Activated CD8-positive, alpha-beta memory T cell treated with anti-CD3 and anti-CD28 coated beads for 1 hour (primary cell): ENCODE measurements at places on chromosomes 5 and 9.

GRCh38 chr9:93132287-93132927 is 1.6 kb downstream of the NINJ1 start:
- DNase-seq, result no peak

GRCh38 chr5:137937994-137938750 is 48.9 kb downstream of the PKD2L2 start:
- DNase-seq, result no peak

GRCh38 chr5:149294872-149295829 is 23.5 kb downstream of the AFAP1L1 start:
- no peak for DNase-seq

- DNase-seq, result no peak
These were observed 131.4 kb upstream of the IRX4 start for GRCh38 chr5:2014058-2014610.

GRCh38 chr5:15007646-15008045 is 136.1 kb upstream of the ANKH start:
- no peak for DNase-seq

DNA sequence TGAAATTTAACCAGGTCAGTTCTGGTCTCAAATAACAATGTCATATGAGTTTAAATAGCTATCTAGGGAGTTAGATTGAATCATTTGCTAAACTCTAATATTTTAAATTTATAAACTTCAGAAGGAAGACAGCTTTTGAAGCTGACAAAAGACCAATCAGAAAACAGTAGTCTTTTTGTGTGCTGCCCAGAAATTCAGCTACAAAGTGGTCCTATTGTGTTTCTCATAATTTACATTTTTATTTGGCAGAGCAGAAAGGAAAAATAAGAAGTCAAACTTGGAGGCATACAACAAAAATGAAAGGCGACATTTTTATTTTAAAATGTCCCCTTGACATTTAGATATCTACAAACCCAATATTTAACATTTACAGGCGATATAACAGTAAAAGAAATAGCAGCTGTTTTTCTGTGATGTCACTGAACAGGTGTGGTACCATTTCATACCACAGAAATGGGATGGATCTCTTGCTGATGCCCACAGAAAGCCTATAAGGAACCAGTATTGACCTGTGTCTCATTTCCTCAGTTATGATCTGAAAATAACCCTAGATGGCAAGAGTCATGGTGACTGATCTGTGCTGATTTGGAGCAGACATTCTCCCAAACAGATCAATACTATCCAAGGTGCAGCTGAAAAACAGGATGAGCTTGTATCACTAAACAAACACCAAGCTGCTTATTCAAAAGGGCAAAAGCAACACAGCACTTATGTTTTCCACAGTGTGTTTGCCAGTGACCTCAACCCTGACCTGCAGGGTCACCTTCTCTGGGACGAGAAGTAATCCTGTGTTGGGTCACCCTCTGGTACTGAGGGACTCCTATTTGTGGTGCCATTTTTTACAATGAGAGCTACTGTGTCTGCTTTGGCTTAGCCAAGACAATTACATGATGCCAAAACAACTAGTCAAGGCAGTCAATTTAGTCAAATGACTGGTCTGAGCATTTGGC is 3.6 kb upstream of the FST start:
- DNase-seq, result no peak

DNA sequence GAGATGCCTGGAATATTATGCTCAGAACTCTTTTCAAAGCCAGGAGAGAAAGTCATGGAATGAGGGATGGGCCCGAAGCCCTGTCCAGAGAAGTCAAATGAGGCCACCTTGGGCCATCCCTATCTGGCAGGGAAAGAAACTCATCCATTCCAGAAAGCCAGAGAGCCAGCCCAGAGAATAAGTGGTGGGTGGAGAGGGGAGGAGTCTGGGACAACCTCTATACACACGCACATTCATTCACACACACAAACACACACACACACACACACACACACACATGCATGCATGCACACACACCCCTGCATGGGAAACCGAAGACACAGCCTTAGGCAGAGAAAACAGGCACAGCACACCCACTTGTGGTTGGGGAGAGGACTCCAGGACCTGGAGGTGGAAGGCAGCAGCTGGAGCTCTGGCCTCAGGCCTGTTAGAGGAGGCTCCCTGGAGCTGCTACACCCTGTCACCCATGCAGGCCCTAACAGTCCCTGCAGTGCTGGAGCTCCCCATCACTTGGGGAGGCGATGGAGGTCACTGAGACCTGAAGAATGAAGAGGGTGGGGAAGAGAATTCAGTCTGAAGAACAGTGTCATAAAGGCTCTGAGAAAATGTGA is 38.0 kb downstream of the TGFBI start:
- no peak for DNase-seq

GRCh38 chr9:120710110-120710981 is 3.9 kb downstream of the MEGF9 start:
- no peak for DNase-seq

DNA sequence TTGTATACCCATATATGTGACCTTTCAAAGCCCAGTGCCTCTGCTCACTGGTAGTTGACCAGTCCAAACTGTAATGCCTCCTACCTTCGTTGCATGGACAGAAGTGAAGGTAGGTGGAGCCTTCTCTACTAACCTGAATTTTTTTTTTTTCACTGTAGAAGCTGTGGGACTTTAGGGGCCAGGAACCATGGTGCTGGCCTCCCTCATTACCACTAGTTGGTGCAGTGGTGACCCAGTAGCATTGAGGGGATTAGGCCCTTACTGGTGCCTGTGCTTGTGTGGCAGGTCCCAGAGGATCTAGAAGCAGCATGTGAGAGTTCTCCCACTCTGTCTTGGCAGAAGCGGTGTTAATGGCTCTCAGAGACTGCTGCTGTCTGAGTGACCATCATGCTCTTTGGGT is 2.3 kb downstream of the RALGPS1 start:
- no peak for DNase-seq

GRCh38 chr5:80985600-80986228 is 25.6 kb downstream of the RASGRF2 start:
- DNase-seq, result no peak

GRCh38 chr5:81819556-81820317 is 68.8 kb upstream of the SSBP2 start:
- no peak for DNase-seq

DNA sequence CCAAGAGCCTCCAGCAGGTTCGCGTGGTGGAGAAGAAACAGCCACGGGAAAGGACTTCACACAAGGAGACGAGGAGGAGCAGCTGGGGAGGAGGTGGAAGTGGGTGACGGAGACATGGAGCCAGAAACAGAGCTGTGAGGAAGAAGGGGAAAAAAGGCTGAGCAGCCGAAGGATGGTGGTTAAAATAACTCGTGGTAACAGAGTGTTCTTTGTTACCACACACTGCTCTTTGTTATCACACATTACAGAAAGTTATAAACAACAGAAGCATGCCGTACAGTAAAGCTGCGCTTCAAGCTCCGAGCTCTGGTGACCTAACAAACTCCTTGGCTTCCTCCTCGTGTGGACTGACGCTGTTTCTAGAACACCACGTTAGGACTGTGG is 215.4 kb downstream of the GLIS3 start:
- DNase-seq, result no peak

- DNase-seq, result no peak
These were observed 69.3 kb downstream of the OLFM1 start for GRCh38 chr9:135156525-135157510.

- no peak for DNase-seq
These were observed 215.3 kb downstream of the TLR4 start for GRCh38 chr9:117919538-117919937.

- no peak for DNase-seq
These were observed 220.5 kb upstream of the ADRA1B start for GRCh38 chr5:159695741-159696294.

GRCh38 chr5:179275381-179275878 is 69.8 kb downstream of the ADAMTS2 start:
- DNase-seq, result no peak

GRCh38 chr5:68644971-68645370 is 429.4 kb downstream of the PIK3R1 start:
- no peak for DNase-seq

DNA sequence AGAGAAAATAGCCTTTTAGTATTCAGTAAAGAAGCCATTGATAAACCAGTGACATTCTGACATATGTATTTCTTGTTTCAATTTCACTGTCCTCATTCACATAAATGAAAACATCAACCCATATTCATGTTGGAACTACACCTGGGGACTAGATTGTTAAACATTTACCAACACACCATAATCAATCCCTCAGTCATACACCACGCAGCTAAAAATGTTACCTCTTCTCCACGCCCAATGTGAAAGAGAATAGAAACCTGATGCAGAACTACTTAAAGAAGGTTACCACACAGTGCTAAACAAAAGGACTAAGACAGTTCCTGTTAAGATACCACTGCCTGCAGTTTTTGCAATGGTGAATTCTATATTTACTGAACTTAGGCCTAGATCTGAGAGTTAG is 518.9 kb downstream of the PRELID2 start:
- DNase-seq, result no peak

DNA sequence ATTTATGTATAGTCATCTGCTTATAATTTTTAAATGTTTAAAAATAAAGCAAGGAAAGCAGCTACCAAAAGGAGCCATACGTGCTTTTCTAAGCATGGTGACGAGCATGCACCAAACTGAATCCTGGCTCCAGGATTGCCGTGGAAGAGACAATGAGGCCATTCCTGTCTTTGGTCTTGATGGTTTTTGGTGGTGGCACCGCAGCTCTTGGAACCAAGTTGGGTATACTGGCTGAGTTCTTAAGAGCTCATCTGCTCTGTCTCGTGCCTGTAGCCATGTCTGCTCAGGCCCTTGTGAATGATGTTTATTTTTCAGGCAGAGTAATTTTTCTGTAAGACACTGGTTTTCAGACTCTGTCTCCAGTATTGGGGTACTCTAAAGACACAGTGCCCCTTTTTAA is 246.1 kb downstream of the FANCC start:
- no peak for DNase-seq

DNA sequence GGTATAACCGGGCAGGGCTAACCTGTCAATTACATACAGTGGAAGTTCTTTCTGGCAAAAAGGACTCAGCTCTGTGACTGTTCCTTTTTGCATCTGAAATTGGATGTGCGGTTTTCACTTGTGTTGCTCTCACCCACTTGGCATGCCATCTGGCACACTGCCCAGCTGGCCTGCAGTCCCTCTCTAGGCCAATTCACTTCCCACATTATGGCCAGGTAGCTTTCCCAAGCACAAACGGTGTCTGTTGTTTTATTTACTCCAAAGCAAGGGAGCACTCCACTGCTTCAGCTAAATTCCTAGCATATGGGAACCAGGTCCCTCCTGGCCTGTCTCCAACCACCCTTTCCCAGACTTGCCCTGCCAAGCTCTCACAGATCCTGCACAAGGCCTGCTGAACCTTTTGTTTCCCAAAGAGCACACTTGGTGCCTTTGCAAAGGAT is 132.5 kb downstream of the SEMA6A start:
- DNase-seq, result no peak

DNA sequence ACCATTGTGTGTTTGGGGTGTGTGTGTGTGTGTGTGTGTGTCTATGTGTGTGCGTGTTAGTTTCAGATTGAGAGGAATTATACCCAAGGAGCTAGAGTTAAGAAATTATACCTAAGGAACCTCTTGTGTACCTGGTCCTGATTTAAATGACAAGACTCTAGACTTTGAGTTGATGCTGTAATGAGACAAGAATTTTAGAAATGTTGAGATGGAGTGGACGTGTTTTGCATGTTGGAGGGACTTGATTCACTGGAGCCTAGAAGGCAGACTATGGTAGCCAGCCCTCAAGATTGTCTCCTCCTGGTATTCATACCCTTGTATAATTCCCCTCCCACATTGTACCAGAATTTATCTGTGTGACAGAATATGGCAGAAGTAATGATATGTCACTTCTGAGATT is 52.4 kb upstream of the HSPB3 start:
- no peak for DNase-seq
